ENCODE measurements at places on chromosomes 13 and 19.
A peak's percentile ranks its signal among the peaks of the same experiment; 100 is the strongest.

- no peak for DNase-seq
Observed at GRCh38 chr13:42699912-42700311, 81.5 kb upstream of the FAM216B start.

DNA sequence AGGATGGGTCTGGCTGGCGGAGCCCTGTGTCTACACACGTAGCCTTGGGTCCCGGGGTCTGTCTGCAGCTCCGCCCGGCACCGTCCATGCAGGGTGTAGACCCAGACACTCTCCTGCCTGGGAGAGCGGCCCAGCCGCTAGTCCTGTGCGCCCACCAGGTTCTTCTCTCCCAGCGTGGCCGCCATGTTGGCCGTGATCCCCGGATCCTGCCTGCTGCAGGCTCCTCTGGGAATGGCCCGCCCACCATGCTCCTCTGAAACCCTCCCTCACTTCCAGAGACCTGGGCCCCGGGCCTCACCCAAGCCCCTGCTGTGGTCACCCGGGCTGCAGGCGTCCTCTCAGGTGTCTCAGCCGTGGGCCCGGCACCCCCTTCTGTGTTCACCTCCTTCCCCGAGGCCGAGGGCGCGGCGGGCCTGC, 57.7 kb upstream of the MCF2L start:
- no peak for DNase-seq

DNA sequence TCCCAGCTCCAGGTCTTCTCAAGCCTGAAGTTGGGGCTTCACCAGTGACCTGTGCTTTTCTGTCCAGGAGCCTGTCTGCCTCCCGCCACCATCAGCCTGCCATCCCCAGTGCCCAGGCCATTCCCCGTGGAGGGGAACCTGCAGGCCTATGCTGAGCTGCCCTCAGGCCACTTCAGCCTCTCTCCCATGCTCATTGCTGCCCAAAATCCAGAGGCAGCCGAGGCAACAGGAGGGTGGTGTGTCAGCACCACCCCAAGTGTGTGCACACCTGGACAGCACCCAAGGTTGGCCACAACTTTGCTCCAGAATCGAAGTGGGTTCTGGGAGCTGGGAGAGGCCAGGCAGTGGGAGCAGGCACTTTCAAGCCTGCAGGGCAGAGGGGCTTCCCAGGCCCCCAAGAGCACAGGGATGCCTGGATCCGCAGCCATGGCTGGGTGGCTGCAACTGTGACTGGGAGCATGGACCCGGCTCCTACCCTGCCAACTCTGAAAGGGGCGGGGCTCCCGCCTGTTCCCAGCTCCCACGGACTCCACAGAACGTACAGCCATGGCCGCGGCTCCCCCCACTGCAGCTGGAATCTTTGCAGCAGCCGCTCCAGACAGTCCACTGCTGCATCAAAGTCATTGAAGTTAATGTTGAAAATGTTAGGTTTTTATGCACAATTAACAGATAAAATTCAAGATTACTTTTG, 1747.0 kb downstream of the OLFM4 start:
- no peak for DNase-seq

- DNase-seq: no peak
Observed at GRCh38 chr19:31946491-31946890, 398.9 kb upstream of the ZNF507 start.

- DNase-seq: no peak
Observed at GRCh38 chr13:80884056-80884785, 543.3 kb upstream of the SPRY2 start.

- no peak for DNase-seq
Observed at GRCh38 chr19:5494773-5495172, 39.6 kb downstream of the ZNRF4 start.

- DNase-seq: no peak
Observed at GRCh38 chr19:54428323-54429175, 13.3 kb downstream of the TTYH1 start.

DNA sequence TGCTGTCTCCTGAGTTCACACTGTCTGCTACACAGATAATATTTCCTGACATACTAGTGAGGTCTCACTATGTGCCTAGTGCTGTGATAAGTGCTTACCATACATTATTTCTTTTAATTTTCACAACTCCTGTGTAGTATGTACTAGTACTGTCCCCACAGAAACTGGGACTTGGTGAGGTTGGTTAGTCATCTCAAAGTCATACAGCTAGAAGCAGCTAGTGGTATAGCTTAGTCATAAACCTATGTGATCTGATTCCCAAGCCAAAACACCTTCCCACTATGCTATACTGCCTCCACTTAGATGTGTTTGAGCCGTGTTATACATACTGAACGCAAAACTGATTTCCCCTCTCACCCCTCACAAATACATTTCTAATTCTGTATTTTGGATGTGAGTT, 10.5 kb downstream of the MTMR6 start:
- DNase-seq: no peak

GRCh38 chr13:44619651-44620050, 43.5 kb upstream of the TSC22D1 start:
- DNase-seq: no peak

DNA sequence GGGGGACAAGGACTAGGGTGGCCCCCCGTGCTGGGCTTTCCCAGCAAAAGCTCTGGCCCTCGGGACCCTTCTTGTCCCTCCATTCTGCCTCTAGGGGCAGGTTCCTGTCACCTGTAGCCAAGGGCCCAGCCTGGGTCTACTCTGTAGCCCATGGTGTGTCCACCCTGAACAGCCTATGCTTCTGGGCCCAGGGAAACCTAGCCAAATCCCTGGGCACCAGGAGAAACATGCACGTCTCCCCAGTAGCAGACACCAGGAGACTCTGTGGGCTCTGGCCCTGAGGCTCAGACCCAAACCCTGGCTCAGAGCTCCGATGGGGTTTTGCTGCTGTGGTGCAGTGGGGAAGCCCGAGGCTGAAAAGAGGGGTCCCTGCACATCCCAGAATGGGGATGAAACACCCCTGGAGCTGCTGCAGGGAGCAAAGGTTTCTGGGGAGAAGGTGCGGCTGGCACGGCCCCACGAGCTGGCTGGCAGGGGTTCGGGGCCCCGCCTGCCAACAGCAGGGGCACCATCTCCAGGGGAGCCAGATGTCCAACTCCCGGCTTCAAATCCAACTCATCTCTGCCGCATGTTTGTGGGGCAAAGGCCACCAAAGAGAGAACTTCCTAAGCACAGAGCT, 18.2 kb downstream of the CEBPG start:
- no peak for DNase-seq

DNA sequence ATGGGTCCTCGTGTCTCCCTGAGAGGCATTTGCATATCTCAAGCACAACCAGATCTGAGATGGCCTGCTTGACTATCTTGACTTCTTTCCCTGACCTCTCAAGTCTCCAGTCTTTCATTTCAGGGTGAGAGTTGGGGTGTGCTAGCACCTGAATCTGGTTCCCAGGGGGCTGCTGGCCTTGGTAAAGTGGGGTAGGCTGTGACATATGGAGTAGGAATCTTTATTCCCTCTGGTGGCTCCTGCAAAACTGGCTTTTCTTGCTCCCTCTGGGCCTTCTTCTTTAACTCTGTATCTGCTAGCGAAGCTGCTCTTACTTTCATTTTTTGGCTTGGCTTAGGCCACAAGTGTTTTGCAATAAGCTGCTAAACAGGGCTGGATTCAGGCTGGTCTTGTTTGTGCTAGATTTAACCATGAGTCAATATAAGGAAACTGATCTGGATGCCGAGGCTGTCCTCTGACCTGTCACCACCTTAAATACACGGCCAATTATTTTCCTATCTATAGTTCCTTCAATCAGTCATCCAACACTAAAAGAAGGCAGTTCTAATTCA, 42.3 kb downstream of the ZNF493 start:
- DNase-seq: peak; percentile 9

DNA sequence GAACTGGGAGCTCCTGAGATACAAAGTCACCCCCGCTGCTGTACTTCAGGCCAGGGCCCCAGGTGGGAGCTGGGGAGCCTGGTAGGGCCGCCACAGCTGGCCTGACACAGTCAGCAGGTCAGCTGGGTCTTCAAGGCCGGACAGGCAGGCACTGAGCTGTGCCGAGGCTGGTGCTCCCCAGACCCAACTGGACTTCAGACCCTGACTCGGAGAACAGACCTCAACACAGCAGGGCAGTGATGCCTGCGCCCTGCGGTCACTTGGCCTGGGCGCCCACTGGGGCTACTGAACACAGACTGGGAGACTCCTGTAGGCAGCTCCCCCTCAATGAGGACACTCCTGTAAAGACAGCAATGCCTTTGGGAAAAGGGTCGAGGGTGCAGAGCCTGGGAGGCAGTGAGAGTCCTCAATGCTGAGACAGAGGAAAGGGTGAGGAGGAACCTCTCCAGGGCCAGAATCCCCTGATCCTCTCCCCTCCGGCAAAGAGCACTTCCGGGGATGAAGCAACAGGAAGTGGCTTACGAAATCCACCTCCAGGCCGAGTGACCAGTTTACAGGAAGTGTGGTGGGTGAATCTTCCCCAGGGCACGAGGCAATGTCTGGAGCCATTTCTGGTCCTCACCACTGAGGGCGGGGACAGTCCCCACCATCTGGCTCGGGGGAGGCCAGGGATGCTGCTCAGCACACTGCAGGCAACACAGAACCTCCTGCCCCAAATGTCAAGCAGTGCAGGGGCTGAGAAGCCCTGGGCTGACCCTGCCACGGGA, 40.8 kb upstream of the ISYNA1 start:
- peak; percentile 65 for DNase-seq

DNA sequence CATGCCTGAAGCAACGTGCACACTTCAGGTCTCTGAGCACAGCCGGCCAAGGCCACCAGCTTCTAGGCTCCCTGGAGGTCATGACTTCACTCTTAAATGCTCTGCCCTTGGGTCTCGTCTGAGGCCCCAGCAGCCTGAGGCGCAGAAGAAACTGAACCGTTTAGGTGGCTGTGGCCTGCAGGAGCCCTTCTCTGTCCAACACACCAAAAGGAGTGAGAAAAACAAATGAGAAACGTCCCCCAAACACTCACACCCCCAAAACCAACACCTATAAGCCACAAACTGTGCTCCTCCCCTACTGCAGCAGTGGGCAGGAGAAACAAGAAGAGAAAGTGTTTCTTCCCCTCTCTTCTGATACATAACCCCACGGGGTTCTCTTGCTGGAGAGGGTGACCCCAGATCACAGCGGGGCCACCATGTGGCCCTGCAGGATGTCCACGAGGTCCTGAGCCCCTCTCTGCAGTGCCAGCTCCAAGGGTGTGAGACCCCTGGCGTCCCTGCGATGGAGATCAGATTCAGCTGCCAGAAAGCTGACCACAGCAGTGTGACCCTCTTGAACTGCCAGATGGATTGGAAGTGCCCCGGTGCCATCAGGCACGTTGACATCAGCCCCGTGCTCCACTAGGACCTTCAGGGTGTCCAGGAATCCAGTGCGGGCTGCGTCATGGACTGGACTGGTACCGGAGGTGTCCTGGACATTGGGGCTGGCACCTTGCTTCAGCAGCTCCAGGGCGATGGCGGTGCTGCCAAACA, 1.0 kb upstream of the KRI1 start:
- DNase-seq: no peak

DNA sequence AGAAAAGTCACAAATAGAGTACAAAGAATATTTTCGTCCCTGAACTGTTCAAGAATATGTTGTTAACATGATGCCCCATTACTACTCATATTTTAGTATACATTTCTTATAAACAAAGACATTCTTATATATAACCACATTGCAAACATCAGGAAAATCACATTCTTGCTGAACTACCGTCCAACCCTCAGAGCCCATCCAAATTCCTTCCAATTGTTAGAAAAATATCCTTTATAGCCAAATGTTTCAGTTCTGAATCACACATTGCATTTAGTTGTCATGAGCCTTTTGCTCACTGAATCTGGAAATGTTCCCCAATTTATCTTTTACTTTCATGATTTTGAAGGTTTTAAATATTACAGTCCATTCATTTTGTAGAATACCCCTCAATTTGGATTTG, 467.8 kb upstream of the ARGLU1 start:
- peak; percentile 28 for DNase-seq

DNA sequence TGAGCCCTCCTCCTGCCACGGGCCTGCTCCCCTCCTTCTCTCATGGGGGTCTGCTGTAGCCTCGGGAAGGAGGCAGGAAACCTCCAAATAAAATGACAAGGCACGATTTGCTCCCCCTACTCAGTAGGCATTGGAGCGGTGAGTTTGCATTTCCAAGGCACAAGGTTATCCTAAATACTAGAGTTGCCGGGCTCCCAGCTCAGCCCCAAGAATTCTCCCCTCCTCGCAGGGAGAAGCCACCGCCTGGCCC, 1.5 kb downstream of the CEBPA start:
- no peak for DNase-seq

GRCh38 chr13:86960876-86961275, 710.3 kb upstream of the SLITRK5 start:
- DNase-seq: no peak

DNA sequence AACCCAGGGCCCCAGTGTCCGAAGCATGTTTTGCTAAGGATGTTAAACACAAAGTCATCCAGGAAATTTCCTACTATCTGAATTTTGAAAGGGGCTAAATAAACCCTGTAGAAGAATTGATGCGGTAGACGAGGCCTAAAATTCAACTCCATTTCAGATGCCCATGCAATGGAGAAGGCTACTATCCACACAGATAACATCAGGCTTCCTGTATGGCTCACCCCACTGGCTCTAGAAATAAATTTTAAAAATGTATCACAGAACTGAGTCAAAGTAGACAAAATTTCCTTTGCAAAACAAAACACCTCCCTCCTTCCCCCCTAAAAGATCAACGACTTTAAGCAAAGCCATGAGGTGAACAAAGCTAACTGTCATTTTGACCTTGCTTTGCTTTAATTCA, 188.4 kb downstream of the ABCC4 start:
- no peak for DNase-seq
